ENCODE measurements at places on chromosomes 2 and 18.

DNA sequence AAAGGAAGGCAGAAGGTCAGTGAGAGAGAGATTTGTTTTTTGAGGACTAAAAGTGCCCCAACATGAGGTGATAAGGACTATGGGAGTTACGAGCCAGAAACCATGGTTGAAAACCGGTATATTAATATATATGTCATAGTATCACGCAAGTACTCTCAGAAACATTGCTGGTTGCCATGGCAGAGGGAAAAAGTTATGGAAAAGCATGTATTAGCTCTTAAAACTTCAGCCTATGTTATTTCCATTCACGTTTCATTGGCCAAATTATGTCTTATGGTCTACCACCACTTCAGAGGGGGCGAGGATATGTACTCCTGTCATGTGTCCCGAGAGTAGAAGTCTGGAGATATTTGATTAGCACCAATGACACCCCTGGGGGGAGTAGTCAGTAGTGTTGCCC lies 125.9 kb downstream of the LTBP1 start:
- DNase-seq: no peak

- peak; percentile 74 for DNase-seq
Observed at GRCh38 chr2:54838585-54839035, 115.1 kb downstream of the EML6 start.

GRCh38 chr2:45303417-45304202 lies 294.4 kb upstream of the SIX2 start:
- no peak for DNase-seq

- peak; percentile 49 for DNase-seq
Observed at GRCh38 chr2:218290316-218291261, 1.7 kb downstream of the TMBIM1 start.

GRCh38 chr18:9734189-9734588 lies 26.1 kb downstream of the RAB31 start:
- DNase-seq: no peak

GRCh38 chr18:11339188-11339775 lies 189.9 kb upstream of the PIEZO2 start:
- DNase-seq: no peak

- no peak for DNase-seq
Observed at GRCh38 chr2:11790228-11790627, 43.8 kb downstream of the LPIN1 start.

DNA sequence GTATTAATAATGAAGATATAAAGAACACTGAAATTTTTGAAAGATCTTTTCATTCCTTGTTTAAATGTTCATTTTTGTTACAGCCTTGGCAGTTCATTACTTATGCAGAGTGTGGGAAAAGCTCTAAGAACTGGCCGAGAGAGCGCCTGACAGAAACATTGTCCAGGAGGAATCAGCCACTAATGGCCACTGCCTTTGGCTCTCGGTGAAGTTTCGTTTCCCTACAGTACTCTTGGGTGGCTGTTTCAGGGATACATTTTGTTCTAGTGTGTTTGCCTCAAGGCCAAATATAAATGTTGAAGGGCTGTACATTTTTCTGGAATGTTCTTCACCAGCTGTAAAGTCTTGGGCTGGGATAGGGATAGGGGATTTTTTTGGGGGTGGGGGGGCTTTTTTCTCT lies 10.7 kb downstream of the SPTBN1 start:
- no peak for DNase-seq

DNA sequence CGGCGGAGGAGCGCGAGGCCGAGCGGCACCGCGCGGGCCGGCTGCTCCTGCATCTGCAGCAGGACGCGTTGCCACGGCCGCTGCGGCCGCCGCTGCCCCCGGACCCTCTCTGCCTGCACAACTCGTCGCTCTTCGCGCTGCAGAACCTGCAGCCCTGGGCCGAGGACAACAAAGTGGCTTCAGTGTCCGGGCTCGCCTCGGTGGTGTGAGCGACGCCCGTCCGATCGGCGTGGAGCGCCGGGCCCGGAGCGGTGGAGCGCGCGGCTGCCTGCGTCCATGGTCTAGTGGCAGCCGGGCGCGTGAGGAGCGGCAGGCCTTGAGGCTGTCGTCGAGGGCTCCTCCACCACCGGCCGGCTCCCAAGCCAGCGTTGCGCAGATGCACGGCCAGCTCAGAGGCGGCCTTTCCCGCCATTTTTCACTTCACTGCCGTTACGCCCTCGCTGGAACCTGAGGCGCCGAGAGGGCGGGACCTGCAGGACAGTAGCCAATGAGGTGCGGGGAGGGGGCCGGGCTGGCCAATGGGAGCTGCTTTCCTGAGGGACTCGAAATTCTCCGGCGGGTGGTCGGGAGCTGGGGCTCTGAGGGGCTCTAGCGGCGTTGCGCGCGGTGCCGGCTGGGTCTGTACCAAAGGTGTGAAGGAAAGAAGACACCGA lies 1.9 kb downstream of the TLX2 start:
- peak; percentile 50 for DNase-seq

- DNase-seq: peak; percentile 13
Observed at GRCh38 chr2:196989496-196989895, 63.0 kb upstream of the PGAP1 start.

DNA sequence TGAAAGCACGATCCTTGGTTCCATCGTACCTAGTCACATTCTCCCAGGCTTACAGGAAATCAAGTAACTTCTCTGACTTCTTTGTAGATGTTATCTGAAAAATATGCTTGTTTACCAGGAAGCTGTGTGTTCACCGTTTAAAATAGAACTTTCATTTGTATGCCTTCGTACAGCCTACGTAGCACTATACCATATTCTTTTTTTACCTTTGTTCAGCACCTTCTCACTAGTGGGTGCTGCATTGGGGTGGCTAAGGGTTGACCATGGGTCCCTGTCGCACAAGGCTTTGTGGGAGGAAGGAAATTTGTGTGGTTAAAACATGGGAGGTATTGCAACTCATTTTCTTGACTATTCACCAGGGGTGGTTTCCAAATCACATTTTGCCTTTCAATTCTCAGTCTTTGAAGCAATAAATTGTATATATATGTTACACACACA lies 16.6 kb downstream of the MALT1 start:
- peak; percentile 34 for DNase-seq

GRCh38 chr2:43927442-43927841 lies 68.3 kb downstream of the LRPPRC start:
- DNase-seq: no peak

GRCh38 chr2:109364217-109364616 lies 235.2 kb downstream of the SH3RF3 start:
- DNase-seq: no peak

DNA sequence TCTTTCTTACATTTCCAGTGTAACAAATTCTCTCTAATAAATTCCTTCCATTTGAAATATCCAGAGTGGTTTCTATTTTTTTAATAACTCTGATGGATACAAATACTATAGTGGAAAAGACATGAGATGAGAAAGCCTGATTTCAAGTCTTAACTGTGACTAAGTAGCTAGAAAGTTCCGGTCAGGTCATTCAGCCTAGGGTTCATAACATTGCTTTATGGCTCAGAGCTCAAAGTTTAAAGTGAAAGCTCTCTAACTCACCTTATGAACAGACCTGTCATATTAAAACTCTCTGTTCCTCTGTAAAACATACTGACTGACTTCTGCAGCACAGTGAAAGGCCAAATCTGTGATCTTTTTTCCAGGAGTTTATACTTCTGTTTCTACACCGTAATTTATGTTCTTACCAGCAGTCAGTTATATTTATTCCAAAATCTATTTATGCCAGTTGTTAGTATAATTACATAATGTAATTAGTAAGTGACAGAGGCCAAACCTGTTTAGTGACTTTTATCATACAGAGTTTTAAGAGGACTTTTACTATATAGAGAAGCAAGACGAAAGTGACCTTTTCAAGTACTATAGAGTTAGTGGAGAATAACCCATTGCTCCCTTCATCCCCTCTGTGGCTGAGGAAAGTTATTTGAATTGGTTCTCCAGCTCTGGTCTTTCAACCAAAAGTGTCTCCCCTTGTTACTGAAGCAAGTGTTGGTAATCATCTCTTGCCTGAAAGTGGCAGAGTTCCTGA lies 118.8 kb upstream of the PDE1A start:
- DNase-seq: no peak

- DNase-seq: no peak
Observed at GRCh38 chr2:120224735-120225548, 1.7 kb upstream of the TMEM185B start.

DNA sequence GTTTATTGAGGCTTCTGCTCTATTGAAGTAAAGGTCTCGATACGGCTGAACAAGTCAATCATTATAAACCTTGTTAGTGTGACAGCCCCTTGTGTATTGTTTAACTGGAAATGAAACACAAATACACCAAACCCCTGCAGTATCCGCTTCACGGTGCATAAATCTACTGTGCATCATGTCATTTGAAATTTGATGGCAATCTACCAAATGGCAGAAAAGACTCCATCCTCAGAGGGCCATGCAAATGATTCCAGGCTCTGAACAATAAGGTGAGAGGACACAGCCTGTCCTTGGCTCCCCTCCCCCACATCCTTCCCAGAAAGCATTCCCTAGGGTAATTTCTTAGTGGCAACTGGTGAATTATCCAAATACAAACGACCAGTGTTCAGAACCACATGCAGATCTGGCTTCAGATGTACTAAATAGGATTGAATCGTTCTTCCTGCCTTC lies 80.6 kb downstream of the ADCYAP1 start:
- DNase-seq: no peak

- DNase-seq: no peak
Observed at GRCh38 chr2:45005261-45006002, 3.8 kb downstream of the SIX2 start.

DNA sequence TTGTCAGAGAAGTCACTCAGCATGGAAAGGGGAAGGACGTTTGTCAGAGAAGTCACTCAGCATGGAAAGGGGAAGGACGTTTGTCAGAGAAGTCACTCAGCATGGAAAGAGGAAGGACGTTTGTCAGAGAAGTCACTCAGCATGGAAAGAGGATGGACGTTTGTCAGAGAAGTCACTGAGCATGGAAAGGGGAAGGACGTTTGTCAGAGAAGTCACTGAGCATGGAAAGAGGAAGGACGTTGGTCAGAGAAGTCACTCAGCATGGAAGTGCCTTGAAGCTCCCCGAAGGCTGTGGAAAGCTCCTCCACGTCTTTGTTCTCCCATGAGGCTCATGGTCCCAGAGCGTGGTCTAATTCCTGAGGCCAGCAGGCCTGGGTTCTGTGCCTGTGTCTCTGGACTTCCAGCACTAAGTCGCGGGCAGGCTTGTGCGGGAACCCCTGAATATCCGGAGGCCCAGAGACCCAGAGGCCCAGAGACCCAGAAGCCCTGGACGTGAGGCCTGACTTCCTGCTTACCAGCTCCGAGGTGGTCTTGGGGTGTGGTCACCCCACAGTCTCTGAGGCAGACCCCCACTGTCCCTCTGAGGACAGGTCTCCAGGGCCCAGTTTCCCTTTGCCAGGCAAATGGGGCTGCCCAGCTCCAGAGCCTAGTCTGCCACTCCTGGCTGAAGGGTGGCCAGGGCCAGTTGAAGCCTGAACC lies 70.4 kb upstream of the TWIST2 start:
- DNase-seq: no peak

GRCh38 chr2:18262601-18263000 lies 297.9 kb downstream of the RDH14 start:
- no peak for DNase-seq

- peak; percentile 48 for DNase-seq
Observed at GRCh38 chr18:3246635-3247239, 864 bp upstream of the MYL12A start.

GRCh38 chr2:167988296-167988695 lies 259.1 kb downstream of the STK39 start:
- DNase-seq: no peak

DNA sequence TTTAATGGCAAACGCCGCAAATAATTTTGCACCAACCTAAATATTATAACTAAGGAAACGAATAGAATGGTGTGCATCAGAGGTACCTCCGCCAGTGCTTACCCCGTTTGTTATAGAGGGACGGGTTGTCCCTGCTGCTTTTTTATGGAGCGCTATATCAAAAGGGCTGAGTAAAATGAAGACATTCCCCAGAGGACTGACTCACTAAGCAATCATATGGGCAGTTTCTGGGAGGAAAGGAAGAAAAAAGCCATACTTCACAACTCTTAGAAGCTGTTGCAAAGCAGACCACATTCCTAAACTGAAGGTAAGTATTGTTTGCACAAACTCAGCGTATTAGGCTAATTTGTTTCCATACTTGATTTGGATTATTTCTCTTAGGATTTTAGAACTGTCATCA lies 12.9 kb downstream of the ID2 start:
- DNase-seq: no peak

DNA sequence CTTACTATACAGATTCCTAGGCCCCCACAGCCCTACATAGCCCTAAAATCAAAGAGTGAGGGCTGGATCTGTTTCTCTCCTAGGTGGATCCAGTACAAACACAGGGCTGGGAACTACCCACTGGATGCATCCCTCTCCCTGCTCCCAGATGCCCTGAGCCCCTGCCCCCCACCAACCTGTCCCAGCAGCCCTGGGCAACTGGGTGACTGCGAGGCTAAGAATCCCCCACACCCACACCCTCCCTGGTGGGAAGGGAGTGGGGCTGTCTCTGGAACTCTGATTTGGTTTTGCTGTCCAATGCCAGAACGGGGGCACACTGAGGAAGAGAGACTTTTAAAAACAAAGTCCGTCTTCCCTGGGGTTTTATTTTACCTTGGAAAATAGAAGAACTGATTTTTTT lies 113.1 kb downstream of the SMAD7 start:
- no peak for DNase-seq

GRCh38 chr2:179692043-179692442 lies 169.4 kb downstream of the ZNF385B start:
- no peak for DNase-seq

GRCh38 chr2:190099890-190100697 lies 37.6 kb upstream of the MSTN start:
- no peak for DNase-seq

DNA sequence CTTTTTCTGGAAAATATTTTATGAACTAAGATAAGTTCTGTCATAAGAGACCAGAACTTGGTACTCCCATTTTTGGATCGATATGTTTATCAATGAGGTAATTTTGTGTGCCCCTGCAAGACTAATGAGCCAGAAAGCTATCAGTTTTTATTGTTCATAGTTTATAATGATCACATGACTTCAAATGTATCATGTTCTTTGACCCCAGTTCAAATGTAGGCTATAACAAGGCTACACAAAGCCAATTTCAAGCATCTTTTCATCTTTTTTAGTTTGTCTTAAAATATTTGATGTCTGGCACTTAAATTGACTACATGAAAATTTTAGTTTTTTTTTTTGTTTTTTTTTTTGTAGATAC lies 35.3 kb downstream of the RALB start:
- no peak for DNase-seq

- DNase-seq: no peak
Observed at GRCh38 chr2:162524849-162525248, 180.9 kb downstream of the GCA start.

- DNase-seq: no peak
Observed at GRCh38 chr2:43032213-43033015, 194.0 kb downstream of the ZFP36L2 start.

GRCh38 chr18:9475643-9476591 lies 604 bp downstream of the RALBP1 start:
- peak; percentile 35 for DNase-seq

DNA sequence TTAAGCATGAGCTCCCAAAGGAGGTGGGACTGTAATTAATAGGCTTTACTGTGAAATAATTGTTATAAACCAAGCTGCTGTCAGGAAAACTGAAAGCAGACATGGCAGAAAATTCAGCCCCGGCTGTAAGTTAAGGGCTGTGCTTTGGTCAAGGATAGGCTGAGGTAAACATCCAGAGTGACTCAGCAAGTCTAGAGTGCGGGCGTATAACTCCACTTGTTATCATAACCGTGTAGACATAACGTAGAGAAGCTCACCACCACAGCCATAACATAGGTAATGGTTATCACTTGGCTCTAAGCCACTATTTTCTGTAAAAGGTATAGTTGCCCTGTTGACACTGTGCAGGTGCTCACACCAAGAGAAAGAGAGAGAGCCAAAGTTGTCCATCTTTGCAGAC lies 316.8 kb downstream of the DCDC2C start:
- DNase-seq: no peak
